Activated T-cell treated with anti-CD3 and anti-CD28 coated beads, Interleukin-2, amount 50 U/mL, for 48 hours (primary cell): ENCODE measurements at places on chromosomes 12 and 14.

GRCh38 chr12:109544955-109545531 is 28.3 kb downstream of the MMAB start:
- no peak for DNase-seq

DNA sequence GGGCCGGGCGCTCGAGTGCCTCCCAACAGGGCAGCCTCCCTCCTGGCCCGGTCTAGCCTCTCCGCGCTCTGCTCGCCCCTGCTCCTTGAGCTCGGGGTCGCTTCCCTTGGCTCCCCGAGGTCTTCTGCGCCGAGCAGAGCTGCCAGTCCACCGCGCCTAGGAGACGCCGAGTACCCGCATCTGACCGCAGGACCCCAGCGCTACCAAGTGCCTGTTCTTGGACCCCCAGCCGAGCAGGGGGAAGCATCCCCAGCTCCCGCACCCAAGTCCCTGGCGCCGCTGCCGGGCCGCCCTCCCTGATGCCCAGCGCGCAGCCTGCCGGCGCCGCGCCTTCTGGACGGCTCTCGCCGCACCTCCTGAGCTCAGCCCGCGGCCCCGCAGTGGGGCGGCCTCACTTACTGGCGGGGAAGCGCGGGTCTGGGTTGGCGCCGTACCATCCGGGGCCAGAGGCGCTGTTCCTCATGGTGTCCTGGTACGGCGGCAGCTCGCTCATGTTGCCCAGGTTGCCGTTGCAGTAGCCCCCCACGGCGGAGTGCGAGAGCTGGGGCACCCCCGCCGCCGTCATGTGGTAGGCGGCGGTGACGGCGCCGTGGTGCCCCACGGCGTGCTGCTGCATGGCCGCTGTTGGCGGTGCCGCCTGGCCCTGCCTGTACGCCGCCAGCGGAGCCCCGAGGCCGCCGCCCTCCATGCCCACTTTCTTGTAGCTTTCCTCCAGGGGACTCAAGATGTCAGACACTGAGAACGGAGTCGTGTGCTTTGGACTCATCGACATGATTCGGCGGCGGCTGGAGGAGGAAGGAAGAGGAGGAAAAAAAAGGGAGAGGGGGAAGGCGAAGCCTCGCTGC is 1.2 kb downstream of the NKX2-1 start:
- DNase-seq = no peak

GRCh38 chr12:7966563-7966962 is 30.6 kb upstream of the SLC2A3 start:
- DNase-seq = peak; percentile 54

- DNase-seq = no peak
These were observed 21.5 kb downstream of the UBR7 start for GRCh38 chr14:93228550-93228949.

- DNase-seq = no peak
These were observed 20.4 kb upstream of the MAP1LC3B2 start for GRCh38 chr12:116538682-116539305.

DNA sequence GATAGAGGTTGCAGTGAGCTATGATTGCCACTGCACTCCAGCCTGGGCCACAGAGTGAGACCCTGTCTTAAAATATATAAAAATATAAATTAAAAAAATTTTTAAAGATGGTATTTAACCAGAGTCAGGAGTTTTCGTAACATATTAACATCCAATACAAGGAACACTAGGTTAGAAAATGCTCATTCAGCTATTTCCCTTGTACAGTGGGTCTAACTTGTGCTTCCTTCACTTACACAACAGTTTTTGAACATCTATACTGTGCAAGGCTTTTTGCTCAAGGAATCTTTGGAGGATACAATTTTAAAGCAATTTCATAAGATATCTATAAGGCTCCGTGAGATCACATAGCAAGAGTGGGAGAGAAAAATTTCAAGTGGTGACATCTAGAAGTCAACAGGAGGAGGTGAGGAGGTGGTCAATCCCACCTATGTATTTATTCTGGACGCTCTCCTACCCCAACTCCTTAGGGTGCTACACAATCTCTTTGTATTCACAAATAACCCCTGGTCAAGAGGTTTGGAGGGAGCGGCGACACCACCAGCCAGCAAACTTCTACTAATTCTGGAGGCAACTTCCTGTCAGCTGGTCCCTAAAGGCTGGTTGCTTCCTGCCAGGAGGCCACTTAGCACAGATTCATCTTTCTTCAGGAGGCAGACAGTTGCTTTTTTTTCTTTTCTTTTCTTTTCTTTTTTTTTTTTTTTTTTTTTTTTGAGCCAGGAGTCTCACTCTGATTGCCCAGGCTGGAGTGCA is 22.2 kb downstream of the DUSP16 start:
- DNase-seq = no peak

DNA sequence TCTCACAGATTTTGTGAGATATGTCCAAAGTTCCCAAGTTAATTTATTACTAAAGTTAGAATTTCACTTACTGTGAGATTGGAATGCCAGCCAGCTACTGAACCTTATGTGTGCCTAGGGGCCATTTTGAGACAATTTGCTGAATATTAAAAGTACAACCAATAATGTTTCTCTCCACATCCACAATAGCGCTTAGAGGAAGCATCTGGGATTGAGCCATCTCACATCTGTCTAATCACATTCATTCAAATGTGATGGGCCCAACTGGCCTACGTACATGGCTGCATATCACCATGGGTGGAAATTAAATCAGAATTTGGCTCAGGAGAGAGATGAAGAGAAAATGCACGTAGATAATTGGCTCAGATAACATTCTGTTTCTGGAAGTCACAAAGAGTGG is 1294.0 kb downstream of the AACS start:
- no peak for DNase-seq

- DNase-seq = no peak
These were observed 53.5 kb downstream of the NOC4L start for GRCh38 chr12:132197581-132198354.

GRCh38 chr12:70826156-70826555 is 94.4 kb downstream of the PTPRR start:
- no peak for DNase-seq

DNA sequence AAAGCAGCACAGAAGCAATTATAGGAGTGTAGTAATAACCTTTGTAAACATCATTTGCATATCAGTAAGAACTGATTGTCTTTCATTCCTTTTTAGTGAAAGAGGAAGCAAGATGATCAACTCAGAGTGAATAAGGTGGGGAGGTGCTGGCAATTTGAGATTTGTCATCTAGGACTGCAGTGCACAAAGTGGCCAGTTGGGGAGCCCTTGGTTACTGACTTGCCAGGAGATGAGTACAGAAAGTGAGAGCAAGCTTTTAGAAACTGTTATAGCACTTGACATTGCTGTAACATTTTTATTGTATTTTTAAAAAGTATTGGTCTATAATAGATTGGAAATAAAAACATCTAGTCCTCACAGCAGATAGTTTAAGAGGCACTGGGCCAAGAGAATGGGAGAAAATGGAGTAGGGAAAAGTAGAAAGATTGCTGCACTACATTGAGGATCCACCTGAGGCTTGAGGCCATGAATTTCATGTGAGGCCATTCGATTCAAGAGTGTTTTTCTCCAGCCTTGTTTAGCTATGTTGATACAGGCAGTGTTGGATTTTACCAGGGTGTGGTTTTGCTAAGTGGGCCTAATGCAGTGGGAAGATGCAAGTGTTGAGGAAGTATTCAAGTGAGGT is 98.2 kb downstream of the SNAPC1 start:
- DNase-seq = peak; percentile 81
